Temporal lobe (tissue), 4 donors: ENCODE measurements at places on chromosomes 12 and 14. TPM values are rescaled to one million over a fixed set of nuclear protein-coding genes. Genes with fewer than 3 reads are reported as not detected.

Gene RD3L
- not detected for total RNA-seq

Gene PLEKHG3
- total RNA-seq: 7.1 TPM

Gene AMDHD1
- 0.25 TPM for total RNA-seq

Gene STAT6
- 4.9 TPM for total RNA-seq

Gene SLC10A1
- not detected for total RNA-seq

Gene CLEC4D
- total RNA-seq: not detected

Gene LAG3
- not detected for total RNA-seq

Gene ISCA2
- total RNA-seq: 15.2 TPM

Gene GPR68
- 2.2 TPM for total RNA-seq

Gene RHNO1
- 22.9 TPM for total RNA-seq

Gene IAPP
- under 0.01 TPM for total RNA-seq

Gene FBLN5
- total RNA-seq: 3.2 TPM

Gene INHBE
- total RNA-seq: not detected

Gene ANG
- 1.2 TPM for total RNA-seq

Gene ABHD12B
- total RNA-seq: not detected

Gene MYF5
- total RNA-seq: not detected

Gene LBHD2
- total RNA-seq: not detected

Gene CCDC38
- total RNA-seq: not detected

Gene SLC25A29
- 42.8 TPM for total RNA-seq

Gene RASAL1
- total RNA-seq: 4.2 TPM

Gene BCL2L14
- 0.25 TPM for total RNA-seq

Gene B4GALNT3
- total RNA-seq: 1.5 TPM

Gene POTEG
- not detected for total RNA-seq

Gene CCDC88C
- 12.5 TPM for total RNA-seq

Gene PDE3A
- 5.7 TPM for total RNA-seq

Gene SLC22A17
- total RNA-seq: 155 TPM

Gene OR6C65
- total RNA-seq: not detected

Gene IGFBP6
- 6.4 TPM for total RNA-seq

Gene ASCL1
- total RNA-seq: 8.6 TPM

Gene HNF1A
- total RNA-seq: not detected

Gene VASH1
- 79.9 TPM for total RNA-seq

Gene GLIPR1L1
- not detected for total RNA-seq

Gene FAM90A1
- not detected for total RNA-seq

Gene NEUROD4
- total RNA-seq: 0.98 TPM

Gene PZP
- under 0.01 TPM for total RNA-seq

Gene TPH2
- not detected for total RNA-seq

Gene NFYB
- total RNA-seq: 31.0 TPM

Gene FGF6
- not detected for total RNA-seq

Gene LRP6
- 67.6 TPM for total RNA-seq
